ENCODE measurements at places on chromosomes 1 and 21.

- no peak for DNase-seq
Observed at GRCh38 chr21:32320726-32321125, 22.1 kb downstream of the MRAP start.

- DNase-seq = no peak
Observed at GRCh38 chr21:31162079-31162699, 123.9 kb upstream of the KRTAP19-8 start.

DNA sequence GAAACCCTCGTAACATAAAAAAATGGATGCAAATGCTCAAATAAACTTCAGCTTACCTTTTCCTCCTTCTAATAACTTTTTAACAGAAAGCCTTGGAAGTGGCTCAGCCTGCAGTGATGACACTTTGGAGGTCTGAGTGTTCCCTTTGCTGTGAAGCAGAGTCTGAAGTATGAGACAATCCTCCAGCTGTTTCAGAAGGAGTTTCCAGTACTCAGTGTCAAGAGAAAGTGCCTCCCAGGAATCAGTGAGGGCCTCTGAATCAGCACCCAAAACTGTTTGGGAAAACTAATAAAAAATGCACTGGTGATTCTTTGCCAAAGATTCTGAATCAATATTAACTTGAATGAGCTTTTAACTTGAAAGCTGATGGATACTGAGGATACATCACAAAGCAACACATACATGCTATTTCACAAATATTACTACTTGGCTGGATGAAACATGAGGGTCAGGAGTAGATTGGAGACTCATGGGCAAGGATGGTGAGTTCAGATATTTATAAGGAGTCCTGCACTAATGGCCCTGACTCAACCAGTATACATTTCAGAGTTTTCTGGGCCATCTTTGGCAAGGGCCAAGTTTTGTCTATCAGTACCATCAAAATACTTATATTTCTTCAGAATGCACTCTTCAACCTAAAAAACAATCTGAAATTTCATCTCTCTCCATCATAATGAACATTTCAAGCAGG is 77.0 kb downstream of the IARS2 start:
- DNase-seq = no peak

- DNase-seq = no peak
Observed at GRCh38 chr1:216064643-216065042, 358.6 kb downstream of the USH2A start.

- no peak for DNase-seq
Observed at GRCh38 chr1:224431726-224432125, 2.9 kb downstream of the WDR26 start.

DNA sequence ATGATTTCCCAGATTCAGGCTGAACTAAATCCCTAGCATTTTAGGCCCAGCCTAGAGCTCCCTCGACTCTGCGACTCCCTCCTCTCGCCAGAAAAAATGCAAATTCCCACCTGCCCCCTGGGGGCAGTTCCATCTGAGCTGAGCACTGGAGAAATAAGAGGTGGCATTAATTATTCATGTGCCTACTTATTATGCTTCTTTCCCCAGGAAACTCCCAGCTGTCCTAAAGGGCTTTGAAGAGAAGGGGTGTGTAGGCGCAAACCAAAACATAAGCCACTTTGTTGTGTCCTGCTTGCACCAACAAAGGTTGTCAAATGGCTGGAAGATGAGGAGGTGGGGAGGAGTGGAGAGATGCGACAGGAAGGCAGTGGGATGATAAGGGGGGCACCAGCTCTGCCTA is 41.4 kb upstream of the GOLT1A start:
- DNase-seq = no peak

DNA sequence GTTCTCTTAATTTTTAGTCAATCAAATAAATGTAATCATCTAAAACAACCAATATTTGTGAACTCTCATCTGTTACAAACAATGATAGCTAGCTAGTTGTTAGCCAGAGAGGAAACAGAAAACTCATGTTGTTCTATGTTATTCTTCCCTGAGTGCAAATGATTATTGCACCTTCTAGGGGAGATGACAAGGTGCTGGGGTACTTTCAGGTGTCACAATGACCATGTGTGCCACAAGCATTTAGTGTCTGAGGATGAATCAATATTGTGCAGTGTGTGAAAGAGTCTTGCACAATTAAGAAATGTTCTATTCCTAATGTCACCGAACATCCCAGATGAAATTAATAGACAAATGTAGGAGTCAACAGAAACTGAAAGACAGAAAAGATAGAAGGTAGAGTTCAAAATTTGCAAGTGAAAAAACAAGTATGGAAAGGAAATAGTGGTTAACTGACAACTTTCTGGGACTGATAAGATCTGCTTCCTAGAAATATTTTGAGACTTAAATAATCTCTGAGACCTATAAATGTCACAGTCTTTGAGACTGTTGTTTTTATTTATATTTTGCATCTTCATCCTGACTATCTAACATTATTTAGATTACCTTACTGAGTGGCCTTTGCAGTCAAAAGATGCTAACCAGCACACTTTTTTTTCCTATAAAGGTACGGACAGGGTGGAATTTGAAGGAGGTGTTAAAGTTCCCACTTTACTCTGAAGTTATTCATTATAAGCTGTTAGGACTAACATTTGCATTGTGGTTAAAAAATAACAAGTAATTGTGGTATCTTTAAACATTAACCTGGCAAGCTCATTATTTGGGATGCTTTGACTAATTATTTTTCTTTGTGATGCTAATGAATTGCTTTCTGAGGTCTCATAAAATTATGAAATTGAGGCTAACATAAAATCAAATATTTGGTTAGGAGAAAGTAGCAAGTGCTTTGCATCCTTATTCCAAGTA is 21.6 kb upstream of the DPYD start:
- DNase-seq = no peak

DNA sequence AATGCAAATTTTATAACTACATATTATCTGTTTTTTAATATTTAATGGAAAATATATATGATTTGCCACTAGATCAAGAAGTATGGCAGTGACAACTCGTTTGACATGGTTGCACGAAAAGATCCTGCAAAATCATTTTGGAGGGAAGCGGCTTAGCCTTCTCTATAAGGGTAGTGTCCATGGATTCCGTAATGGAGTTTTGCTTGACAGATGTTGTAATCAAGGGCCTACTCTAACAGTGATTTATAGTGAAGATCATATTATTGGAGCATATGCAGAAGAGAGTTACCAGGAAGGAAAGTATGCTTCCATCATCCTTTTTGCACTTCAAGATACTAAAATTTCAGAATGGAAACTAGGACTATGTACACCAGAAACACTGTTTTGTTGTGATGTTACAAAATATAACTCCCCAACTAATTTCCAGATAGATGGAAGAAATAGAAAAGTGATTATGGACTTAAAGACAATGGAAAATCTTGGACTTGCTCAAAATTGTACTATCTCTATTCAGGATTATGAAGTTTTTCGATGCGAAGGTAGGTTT is 556 bp downstream of the IFI44 start:
- DNase-seq = peak; percentile 24

DNA sequence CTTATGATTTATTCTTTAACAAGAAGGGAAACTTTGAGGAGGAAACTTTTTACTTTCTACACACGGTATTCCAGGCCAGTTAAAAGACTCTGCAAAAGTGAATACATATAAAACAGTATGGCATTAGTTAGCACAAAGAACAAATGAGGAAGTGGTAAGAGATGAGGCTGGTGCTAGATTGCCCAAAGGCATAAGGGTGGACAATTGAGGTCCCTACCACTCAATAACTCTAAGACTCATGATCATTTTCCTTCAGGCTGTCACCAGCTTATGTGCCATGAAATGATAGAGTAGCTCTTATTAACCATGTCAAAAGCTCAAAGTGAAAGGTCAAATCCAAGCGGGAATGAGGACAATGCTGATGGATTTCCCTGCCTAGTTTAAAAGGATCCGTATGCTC is 124.5 kb downstream of the TBX15 start:
- DNase-seq = no peak

DNA sequence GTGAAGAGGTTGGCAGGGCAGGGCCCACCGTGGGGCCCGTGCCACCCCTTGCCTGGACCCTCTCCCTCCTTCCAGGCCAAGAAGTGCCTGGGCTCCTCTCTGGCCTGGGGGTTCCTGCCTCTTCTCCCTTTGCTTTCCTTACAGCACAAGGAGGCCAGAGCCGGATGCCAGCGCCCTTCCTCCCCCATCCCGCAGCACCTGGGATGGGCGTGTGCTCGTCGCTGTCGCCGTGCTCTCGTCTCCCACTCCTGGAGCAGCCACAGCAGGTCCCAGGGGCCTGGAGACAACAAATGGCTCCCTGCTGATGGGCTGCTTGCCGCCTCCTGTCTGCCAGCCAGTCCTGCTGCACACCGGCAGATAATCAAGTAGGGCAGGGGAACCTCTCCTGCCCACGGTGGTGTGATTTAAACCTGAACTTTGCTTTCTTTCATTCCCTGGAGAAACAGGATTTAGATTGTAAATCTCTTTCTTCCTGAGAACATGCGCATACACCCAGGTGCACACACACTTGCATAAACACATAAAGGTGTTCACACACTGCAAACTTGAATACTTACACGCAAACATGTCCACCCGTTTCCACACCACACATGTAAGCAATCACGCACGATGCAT is 50.8 kb upstream of the POU3F1 start:
- no peak for DNase-seq

DNA sequence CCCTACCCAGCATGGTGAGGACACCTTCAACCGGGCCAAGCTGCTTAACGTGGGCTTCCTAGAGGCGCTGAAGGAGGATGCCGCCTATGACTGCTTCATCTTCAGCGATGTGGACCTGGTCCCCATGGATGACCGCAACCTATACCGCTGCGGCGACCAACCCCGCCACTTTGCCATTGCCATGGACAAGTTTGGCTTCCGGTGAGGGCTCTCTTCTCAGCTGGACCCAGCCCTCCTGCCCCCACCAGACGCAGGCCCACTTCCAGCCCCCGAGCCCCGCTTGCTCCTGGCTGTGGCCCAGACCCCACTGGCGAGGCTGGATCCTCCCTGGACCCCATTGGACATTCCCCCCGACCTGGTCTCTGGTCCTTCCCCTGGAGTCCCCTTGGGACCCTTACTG is 5.8 kb downstream of the B4GALT2 start:
- no peak for DNase-seq

DNA sequence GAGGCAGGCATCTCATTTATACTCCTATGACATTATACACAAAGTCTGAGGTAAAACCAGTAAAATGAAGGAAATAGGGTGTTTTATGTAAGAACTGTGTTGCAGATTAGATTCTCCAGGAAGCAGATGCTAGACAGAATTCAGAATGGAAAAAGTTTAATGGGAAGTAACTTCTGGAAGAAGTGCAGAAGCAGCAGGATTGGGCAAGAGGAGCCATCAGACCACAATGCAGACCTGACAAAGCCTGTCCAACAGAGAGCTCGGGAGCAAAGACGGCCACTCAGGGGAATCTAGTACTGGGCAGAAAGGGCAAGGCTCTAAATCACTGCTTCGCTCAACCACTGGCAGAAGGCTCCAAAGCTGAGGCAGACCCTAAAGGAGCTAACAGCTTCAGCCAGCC is 33.7 kb downstream of the FBXO42 start:
- peak; percentile 24 for DNase-seq

GRCh38 chr21:19420565-19420964 is 1017.0 kb upstream of the TMPRSS15 start:
- no peak for DNase-seq

GRCh38 chr1:230463326-230463725 is 37.2 kb upstream of the PGBD5 start:
- DNase-seq = no peak

GRCh38 chr1:182957902-182958395 is 5.0 kb upstream of the SHCBP1L start:
- DNase-seq = no peak

- no peak for DNase-seq
Observed at GRCh38 chr1:213061263-213061662, 10.2 kb downstream of the RPS6KC1 start.
